ENCODE measurements at places on chromosomes 7 and 10.

- no peak for DNase-seq
Measured at GRCh38 chr10:127322286-127322685, 125.9 kb upstream of the INSYN2A start.

GRCh38 chr7:47411281-47411869, 170.5 kb downstream of the TNS3 start:
- DNase-seq = no peak

GRCh38 chr7:1979591-1980560, 252.9 kb downstream of the MAD1L1 start:
- peak; percentile 10 for DNase-seq

- no peak for DNase-seq
Measured at GRCh38 chr7:134176037-134176350, 48.9 kb downstream of the LRGUK start.

GRCh38 chr10:8700689-8701088, 646.2 kb downstream of the GATA3 start:
- no peak for DNase-seq

GRCh38 chr7:48063985-48064384, 25.1 kb upstream of the UPP1 start:
- DNase-seq = no peak

GRCh38 chr7:152544481-152544927, 108.7 kb upstream of the KMT2C start:
- DNase-seq = no peak

- no peak for DNase-seq
Measured at GRCh38 chr7:3037259-3037658, 6.4 kb downstream of the CARD11 start.

- DNase-seq = no peak
Measured at GRCh38 chr10:5595994-5596471, 70.4 kb downstream of the ASB13 start.

DNA sequence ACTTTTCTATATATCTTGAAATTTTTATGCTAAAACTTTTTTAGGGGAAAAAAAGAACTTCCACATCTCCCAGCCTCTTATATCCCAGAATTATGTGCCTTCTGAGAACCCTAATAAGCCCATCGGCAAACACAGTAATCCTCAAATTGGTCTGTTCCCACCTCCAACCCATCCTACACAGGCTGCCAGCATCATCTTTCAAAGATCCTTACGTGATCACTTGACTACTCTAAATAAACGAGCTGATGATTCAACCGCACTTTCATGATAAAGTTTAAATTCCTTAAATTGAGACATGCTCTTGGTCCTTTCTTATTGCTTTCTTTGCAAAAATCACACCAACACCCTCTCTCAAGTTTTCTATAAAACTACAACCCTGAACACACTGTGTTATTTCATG, 52.5 kb downstream of the MPP7 start:
- DNase-seq = no peak

DNA sequence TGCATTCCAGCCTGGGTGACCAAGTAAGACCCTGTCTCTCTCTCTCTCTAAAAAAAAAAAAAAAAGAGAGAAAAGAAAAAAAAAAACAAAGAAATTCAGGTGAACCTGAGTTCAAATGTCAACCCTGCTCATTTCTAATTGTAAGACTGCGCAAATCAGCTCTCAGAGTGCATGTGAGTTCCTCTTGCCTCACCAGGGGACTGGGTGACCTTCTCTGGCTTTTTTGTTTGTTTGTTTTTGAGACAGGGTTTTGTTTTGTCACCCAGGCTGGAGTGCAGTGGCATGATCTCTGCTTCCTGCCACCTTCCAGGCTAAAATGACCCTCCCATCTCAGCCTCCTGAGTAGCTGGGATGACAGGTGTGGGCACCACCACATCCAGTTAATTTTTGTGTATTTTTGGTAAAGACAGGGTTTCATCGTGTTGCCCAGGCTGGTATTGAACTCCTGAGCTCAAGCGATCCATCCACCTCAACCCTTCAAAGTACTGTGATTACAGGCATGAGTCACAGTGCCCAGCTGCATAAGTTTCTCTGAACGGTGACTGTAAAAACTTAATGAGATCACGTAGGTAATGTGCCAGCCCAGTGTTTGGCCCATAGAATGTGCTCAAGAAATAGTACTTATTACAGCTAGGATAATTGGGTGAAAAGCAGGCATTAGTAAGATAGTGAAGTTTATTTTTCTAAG, 45.3 kb upstream of the BAMBI start:
- DNase-seq = no peak

DNA sequence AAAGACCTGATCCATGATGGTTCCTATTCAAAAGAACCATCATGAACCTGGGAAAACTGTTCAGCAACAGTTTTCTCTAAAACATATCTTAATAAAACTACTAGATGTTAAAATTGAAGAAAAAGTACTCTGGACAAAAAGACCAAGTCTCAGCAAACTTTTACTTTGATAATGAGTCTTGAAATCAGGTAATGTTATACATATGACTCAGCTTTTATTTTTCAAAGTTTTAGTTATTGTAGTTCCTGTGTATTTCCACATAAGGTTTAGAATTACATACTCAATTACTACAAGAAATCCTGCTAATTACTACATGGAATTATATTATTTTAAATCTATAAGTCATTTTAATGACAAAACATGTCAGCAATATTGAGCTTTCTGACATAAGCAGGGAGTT, 42.2 kb downstream of the ZNF33B start:
- DNase-seq = no peak

- no peak for DNase-seq
Measured at GRCh38 chr7:143050931-143051330, 1.2 kb upstream of the OR6V1 start.

- no peak for DNase-seq
Measured at GRCh38 chr10:13483073-13483472, 45.7 kb downstream of the BEND7 start.

- no peak for DNase-seq
Measured at GRCh38 chr10:17747883-17748550, 4.0 kb upstream of the TMEM236 start.

DNA sequence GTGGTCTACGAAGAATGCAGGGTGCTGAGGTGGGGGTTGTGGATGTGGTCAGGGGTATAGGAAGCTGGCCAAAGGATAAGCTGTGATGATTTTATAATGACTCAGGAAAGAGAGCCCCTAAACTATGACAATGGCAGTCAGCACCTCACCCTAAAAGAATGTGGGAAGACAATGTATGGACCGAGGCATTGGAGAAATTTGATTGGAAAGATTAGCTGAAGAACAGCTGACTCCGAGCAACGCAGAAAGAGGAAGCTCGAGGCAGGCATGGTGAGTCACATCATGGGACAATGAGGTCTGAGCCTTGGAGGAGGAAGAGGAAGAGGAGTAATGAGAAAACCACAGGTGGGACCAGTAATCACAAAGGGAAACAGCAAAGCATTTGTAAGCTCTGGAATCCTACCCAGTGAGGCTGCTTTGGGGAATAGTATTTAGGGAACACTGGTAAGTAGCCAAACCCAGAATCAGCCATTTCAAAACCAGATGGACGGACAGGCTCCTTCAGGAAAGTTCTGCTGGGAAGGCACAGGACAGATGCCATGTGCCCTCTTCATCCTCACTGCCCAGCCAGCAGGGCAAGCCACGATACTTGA, 295.4 kb downstream of the PRPF18 start:
- DNase-seq = no peak

- DNase-seq = no peak
Measured at GRCh38 chr7:6323967-6324701, 51.7 kb upstream of the CYTH3 start.

DNA sequence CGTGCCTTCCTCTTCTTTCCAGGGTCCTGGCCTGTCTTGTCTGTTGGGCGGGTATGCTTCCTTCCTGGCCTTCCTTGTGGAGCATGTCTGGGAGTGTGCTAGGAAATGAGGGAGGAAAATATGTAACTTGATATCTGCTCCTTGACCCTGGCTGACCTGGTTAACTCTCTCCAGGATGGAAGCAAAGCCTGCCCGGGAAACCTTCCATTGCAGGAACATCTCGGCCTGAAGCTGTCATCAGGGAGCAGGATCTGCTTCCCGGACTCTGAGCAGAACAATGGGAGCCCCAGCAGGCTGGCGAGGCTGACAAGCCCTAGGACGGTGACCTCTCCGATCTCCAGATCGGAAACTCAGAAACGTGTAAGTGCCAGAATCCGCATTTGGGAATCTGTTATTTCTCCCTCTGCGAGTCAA, 340.3 kb downstream of the FRMD4A start:
- no peak for DNase-seq

GRCh38 chr7:35263396-35263795, 9.5 kb upstream of the TBX20 start:
- no peak for DNase-seq

GRCh38 chr7:139505563-139505962, 17.9 kb upstream of the CLEC2L start:
- DNase-seq = no peak

DNA sequence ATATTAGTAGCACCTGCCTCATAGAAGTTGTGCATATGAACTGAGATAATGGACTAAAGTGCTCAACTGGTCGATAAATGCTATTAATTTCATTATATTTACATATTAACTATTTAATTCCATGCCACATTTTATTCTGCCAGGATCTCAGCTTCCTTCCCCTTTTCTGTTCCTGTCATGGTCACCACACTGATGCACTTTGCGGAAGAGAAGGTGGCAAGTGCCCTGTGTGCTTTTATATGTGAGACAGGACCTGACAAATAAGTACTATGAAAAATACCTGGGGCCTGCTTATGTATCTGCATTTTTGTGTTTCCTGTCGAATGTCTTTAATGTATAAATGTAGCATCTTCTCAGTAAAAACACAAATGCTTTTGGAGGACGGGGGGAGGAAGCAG, 12.2 kb downstream of the ATP6V0E2 start:
- no peak for DNase-seq

DNA sequence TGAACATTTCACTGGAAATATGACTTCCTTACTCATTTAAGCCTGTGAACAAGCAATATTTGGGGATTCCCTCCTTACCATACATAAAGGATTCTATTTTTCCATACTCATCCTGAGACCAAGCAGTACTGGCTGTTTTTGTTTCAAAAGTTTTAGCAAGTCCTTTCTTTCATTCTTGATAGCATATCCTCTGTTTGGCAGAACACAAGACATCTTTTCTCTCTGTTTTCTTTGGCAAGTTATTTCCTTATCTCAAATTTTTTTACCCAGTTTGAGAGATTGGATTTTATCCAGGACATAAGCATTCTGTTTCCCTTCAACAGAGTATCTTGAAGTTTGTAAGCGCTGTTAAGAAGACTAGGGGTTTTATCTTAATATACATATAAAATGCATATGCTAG, 3.0 kb upstream of the WASL start:
- no peak for DNase-seq

GRCh38 chr7:133570321-133570720, 317.4 kb downstream of the EXOC4 start:
- DNase-seq = no peak

GRCh38 chr7:155327590-155328320, 30.1 kb downstream of the INSIG1 start:
- no peak for DNase-seq

DNA sequence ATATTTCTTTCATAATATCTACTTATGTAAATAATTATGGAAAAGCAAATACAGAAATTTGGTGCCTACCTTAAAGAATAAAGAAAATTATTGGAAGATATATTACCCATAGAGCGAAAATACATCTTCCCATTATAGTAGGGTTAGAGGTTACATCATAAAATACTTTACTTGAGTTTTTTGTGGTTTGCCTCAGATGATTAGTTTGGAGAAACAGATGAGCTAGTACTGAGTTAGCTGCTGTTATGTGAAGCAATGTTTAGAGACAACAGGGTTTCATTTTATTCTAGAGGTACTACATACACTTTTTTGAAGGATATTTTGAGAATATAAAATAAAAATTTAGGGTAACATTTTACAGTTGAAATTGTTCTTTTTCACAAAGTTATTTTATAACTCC, 2.9 kb upstream of the MLLT10 start:
- no peak for DNase-seq

- DNase-seq = no peak
Measured at GRCh38 chr7:74043523-74043951, 15.6 kb downstream of the ELN start.

DNA sequence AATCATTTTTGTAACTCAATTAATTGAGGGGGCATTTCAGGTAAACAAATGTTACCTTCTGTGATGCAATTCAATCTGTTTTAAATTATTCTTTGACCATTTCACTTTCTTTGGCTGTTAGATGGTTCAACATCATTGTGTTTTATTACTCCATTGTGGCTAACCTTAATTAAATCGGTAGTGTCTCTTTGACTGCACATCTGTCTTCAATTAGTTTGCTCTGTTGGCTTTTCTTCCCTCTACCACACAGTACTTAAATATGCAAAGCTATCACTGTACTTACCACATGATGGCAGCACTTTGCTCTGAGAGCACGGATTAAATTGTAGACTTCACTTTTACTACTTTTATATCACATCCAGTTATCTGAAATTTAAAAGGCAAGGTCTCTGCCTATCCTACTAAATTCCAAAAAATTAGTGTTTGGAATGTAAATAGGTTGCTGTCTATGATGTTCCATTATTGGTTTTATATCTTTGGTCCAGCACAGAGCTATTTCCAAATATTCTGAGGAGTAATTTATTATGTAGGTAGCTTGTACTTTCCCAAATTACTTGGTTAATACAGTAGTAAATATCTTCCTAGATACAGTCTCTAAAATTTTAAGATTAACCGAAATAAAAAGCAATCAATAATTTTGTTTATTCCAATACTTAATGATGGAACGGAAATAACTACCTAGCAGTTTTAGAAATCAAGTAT, 352.0 kb downstream of the PCLO start:
- no peak for DNase-seq

- DNase-seq = no peak
Measured at GRCh38 chr7:116241291-116241690, 31.0 kb downstream of the TES start.

GRCh38 chr10:117819304-117819703, 227.4 kb downstream of the RAB11FIP2 start:
- DNase-seq = no peak

GRCh38 chr10:127145173-127145572, 51.2 kb downstream of the INSYN2A start:
- no peak for DNase-seq

GRCh38 chr10:30737931-30738391, 108.4 kb upstream of the LYZL2 start:
- no peak for DNase-seq

GRCh38 chr10:91700788-91701444, 68.0 kb upstream of the PPP1R3C start:
- DNase-seq = no peak
